Fibroblast of the conjunctiva (primary cell): ENCODE measurements at places on chromosomes 1 and 21.

GRCh38 chr1:178224358-178224757 is 130.5 kb downstream of the RASAL2 start:
- no peak for DNase-seq

DNA sequence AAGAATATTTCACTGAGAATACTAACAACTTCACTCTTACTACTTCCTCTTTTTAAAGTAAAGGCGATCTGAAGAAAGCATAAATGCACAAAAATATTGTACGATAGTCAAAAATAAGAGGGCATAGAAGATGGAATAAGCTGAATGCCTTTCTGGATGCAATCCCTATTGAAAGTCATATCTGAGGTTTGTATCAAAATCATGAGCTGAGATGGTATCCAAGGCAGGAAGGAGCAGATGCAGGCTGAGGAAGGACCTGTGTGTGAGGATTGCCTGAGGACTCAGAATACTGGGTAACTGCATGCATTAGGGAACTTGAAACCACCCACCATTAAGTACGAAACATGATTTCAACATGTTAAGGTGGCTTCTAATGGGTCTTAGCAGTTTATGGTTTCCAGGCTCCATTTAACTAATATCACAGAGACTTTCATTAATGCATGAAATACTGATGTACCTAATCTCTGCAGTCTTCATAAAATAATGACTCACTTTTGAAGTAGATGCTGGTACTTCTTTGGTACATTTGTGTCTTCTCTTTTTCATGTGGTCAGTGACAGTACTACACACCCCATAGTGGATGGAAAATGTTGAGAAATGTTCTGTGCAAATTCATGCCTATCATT is 29.6 kb upstream of the RGS1 start:
- DNase-seq = no peak

GRCh38 chr1:238960071-238960470 is 426.3 kb upstream of the CHRM3 start:
- no peak for DNase-seq

GRCh38 chr1:25513666-25514065 is 29.7 kb upstream of the LDLRAP1 start:
- no peak for DNase-seq

- DNase-seq = no peak
Observed at GRCh38 chr1:224749916-224750315, 133.8 kb downstream of the CNIH3 start.

DNA sequence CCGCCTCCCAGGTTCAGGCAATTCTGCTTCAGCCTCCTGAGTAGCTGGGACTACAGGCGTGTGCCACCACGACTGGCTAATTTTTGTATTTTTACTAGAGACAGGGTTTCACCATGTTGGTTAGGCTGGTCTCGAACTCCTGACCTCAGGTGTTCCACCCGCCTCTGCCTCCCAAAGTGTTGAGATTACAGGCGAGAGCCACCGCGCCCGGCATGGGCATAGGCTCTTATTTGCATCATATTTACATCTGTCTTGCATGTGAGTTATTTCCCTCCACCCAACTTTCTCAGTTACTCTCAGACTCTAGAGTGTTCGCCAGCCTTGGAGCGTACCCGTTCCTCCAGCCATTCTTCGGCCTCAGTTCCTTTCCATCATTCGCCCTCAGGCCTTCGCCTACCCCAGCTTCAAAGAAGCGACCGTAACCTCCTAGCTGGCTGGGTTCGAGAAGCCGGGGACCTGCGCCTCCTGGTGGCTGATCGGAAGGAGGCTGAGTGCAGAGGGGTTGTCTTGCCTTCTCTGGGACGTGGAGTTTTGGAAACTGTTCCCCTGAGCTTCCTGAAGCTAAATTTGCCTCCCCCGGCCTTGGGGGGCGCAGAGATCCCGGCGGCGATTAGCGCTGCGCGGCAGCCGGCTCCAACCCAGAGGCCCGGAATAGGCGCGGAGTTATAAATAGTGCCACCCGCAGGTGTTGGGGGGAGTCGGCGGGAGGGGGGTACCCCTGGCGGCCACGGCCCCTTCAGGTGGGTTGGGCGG is 3.6 kb upstream of the ZBTB7B start:
- DNase-seq = no peak

GRCh38 chr1:178573330-178573729 is 60.4 kb downstream of the TEX35 start:
- DNase-seq = no peak

DNA sequence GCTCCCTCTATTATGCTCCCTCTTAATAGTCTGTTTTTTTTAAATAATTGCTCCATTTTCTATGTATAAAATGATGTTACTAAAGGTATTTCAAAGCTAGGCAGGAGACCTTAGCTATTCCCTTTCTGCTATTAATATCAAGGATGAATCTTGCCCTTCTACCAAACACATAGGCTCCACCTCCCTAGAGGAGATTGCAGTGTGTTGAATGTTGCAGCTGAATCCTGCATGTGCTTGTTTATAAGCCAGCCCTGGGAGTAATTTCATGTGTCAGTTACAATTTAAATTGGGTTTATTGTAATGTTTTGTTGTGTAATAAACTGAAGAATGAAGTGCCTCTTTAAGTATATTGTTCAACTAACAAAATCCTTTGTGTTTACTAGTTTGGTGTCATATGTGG is 66.0 kb downstream of the TMEM200B start:
- no peak for DNase-seq

DNA sequence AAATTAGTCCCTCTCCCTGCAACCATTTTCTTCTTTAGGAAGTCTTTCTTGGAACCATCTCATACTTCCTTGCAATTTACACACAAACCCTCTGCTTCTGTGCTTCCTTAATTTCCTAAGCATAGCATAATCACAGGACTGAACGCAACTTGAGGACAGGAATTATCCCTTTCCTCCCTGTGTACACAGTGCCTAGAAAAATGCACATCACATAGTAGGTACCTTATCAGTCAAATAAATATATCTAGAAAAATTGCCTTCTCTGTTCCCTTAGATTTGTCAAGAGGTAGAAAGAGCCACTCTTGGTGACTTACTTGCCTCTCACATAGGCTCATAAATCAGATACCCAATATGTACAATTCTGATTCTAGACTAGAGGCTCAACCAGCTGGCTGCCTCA is 4.9 kb downstream of the ASPM start:
- no peak for DNase-seq
